ENCODE measurements at places on chromosomes 3 and 15.
A peak's percentile ranks its signal among the peaks of the same experiment; 100 is the strongest.

DNA sequence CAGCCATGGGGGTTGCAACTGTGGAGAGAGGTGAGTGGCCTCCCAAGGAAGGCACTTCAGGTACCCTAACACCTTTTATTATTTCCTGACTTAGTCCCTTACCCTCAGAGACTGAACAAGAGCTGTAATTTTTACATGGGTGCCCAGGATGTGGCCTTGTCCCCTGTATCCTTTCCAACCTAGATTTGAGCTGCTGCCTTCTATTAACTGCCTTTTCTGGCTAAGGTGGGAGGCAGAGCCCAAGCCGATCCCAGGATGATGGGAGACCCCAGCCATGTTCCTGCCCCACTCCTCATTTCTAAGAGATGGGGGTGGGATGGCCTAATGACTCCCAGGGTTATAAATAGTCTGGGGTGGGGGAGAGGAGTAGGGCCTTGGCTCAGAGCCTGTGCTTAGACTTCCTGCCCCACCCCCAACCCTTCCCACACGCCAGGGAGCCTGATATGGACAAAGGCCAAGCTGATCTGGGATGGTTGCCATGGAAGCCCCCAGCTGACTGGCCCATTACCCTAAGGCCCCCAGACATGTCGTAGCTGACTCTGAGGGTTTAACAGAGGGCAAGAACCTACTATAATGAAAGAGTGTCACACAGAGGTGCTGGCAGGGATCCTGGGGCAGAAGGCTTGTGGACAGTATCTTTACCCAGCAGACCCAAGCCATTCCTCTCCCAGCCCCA, 1.9 kb downstream of the KLHDC8B start:
- DNase-seq: no peak

DNA sequence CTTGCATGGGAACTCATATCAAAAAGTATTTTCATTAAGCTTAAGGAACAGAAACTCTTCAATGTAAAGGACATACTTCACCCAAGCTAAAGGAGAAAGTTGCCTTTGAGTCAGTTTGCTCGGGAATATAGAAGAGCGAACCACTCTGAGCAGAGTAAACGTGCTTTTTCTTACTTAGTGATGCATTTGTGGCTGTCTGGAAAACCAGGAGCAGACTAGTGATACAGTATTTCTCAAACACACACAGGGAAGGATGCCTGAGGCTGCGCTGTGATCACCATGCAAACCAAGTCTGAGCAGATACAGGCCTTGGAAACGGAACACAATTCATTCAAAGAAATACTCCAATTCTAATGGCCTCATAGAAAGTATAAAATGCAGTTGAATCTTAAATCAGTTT, 121.0 kb upstream of the CDIN1 start:
- no peak for DNase-seq

DNA sequence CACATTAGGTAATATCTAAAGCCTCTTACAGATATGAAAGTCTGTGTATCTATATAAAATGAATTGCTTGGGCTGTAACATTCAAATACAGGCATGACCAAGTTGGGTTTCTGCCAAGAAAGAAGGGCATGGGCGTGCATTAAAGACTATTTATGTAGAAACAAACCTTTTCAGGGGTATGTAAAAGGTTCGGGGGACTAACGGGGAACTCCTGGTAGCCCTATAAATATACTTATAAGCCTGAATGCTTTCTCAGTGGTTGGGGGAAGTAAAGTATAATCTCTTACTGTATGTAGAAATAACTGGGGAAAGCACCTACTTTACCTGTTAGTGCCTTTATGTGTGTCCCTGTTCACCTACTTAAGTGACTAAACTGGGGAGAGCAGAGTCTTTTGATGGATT, 154.5 kb upstream of the TBL1XR1 start:
- DNase-seq: no peak

DNA sequence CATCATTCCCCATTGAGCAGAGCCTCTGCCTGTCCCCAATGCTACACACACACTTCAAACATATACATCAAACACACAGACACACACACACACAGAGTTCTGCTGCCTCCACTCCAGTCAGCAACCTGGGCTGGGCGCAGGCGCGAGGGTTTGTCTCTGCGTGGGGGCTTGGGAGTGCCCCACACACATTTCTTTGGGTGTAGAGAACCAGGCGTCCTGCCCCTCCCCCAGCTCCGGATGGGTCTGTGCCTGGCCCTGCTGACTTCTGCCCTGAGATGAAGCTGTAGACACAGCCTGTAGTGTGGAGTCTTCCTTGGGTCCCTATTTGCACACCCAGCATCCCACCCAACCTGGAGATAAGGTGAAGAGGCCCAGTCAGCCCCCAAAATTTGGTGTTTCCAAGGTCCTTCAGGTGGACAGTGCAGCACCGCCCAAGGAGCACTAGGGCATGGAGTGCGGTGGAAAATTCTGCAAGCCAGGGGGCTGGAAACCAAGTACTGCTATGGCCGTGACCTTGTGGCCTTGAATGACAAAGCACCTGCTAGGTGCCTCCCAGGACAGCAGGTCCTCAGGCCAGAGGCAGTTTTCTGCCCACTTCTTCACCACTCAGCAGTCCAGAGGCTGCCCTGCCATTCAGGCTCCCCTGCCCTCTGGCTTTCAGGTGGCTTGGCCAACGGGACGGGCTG, 26.8 kb downstream of the FBXW12 start:
- DNase-seq: no peak

DNA sequence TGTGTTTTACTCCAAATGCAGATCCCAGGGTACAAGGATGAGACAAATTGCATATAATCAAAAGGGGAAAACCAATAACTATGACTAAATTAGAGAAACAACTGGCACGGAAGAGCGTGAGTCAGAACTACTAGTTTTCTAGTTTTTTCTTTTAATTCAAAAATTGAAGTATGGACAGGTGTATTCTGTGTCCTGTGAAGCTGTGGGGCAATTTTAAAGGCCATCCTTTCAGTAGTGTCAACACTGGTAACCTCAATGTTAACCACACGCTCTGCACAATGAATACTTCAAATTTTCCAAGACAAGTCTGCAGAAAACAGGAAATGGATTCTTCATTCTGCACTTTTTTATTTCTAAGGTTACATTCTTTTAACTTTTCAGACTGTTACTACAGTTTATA, 32.5 kb upstream of the GOLGA8A start:
- no peak for DNase-seq

DNA sequence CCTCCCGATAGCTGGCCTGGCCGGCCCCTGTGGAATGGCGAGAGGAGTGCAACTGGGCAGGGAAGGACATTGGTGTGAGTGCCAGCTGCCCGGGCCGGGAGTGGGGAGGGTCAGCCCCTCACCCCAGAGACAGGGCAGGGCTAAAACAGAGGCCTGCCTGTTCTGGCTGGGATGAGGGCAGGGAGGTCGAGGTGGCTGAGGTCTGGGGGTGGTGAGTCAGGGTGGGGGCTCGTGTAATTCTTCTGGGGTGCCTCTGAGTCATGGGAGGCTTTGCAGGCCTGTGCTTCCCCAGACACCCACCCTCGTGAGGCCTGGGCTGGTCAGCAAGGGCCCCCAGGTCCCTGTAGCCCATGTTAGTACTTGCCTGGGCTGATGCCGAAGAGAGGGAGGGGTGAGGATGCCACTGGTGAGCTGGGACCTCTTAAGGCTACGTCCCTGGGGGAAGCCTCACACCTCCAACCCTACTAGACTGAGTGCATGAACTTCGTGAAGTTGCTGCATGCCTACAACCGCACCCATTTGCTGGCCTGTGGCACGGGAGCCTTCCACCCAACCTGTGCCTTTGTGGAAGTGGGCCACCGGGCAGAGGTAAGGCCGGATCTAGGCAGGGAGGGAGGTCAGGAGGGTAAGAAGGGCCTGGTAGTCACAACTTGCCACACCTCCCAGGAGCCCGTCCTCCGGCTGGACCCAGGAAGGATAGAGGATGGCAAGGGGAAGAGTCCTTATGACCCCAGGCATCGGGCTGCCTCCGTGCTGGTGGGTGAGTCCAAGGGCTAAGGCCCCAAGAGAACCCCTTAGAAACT, 1.7 kb downstream of the SEMA3B start:
- no peak for DNase-seq

DNA sequence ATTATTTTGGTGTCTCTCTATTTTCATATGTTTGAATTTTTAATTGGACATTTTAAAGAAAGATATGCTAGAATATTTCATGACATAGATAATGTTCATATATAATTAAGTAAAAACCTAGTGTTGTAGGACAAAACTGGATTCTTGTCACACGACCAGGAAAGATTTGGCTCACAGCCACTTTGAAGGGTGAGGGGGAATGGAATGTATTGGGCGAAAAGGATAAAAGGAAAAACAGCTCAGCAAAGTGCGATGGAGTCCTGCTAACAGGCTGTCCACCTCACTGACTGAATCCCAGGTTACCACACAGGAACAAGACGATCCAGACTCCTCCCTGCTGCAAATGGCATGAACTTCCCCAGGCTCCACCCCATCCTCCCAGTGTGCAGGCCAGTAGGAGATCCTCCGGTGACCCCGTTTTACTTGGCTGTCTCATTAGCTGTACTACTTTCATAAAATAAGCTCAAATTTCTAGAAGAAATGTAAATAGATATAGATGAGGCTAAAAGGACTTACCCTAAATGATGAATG, 186.2 kb downstream of the CD47 start:
- DNase-seq: no peak

GRCh38 chr15:41661518-41662225, 1.5 kb downstream of the MGA start:
- peak; percentile 69 for DNase-seq

GRCh38 chr15:70192041-70192440, 94.3 kb upstream of the TLE3 start:
- DNase-seq: no peak
